NCI-H2029 (cell line): ENCODE measurements at places on chromosomes 3 and 15.

GRCh38 chr3:27568393-27568792, 84.2 kb upstream of the SLC4A7 start:
- DNase-seq = no peak

GRCh38 chr3:15032650-15033049, 32.5 kb downstream of the MRPS25 start:
- peak; percentile 49 for DNase-seq

- no peak for DNase-seq
These were observed 415.3 kb downstream of the FOXP1 start for GRCh38 chr3:71168121-71168721.

- DNase-seq = no peak
These were observed 123.2 kb downstream of the RAP2B start for GRCh38 chr3:153285194-153285641.

DNA sequence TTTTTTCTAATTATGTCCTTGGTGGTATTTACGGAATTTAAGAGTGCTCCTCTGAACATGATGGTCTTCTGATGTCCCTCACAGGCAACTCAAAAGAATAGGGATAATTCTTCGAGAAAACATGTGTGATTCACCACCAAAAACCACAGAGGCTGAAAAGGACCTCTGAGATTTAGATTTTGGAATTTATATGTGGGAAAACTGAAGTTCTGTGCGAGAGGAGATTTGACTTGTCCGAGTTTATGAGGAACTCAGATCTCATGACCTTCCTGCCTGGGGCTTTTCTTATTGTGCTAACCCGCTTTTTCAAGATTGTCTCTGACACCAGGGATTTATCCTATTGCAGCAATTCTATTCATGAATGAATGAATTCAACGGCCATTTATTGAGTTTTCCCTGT, 142.4 kb downstream of the FAM43A start:
- no peak for DNase-seq

DNA sequence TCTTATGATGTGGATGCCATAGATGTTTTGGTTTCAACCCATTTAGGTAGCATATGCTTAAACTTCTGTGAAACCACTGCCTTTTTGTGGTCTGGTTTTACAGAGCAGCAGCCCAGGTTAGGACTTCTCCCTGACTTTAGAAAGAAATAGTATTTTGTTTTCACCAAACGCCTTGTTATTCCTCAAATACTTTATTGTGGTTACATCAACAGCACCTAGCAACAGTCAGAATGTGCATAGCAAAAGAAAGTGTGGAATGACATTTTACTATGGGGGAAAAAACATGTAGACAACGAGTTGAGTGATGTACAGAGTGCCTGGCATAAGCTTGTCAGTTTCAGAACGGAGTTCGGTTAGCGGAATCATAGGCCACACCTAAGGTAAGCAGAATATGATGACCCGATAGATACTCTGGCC, 159.2 kb downstream of the TPRG1 start:
- DNase-seq = no peak
